Fibroblast of skin of scalp (primary cell): ENCODE measurements at places on chromosomes 2 and 18.
A peak's percentile ranks its signal among the peaks of the same experiment; 100 is the strongest.

- DNase-seq, result no peak
Observed at GRCh38 chr18:78919956-78920355, 59.7 kb upstream of the SALL3 start.

- DNase-seq, result no peak
Observed at GRCh38 chr2:50346629-50347357, 685.1 kb downstream of the NRXN1 start.

DNA sequence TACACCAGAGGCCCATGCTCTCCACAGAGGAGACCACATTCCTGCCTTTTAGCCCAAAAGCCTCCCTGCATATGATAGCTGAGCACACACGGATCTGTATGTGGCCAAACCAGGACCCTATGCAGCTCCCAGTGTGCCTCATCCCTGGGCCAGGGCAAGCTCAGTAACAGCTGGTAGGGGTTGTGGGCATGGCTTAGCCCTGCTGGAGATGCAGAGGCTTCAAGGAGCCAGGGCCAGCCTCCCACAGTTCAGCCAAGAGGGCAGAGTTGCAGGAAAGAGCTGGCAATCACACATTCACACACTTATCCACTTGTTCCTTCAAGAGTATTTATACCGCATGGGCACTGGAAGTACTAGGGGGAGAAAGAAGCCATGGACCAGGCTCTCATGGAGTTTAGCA is 1.6 kb upstream of the LIMS2 start:
- no peak for DNase-seq

DNA sequence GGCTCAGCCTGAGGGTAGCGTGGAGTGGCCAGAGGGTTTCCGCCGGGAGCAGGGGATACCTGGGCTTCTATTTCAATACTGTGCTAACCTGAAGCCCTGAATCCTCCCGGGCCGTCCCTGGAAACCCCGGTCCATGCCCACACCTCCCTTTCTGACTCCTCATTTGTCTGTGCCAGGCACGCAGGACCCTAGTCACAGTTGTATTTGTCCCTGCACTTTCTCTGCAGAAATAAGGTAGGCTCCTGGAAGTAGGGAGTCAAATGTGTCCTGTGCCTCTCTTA is 418.8 kb upstream of the HS6ST1 start:
- DNase-seq, result no peak

GRCh38 chr2:219461047-219461514 is 26.4 kb downstream of the SPEG start:
- DNase-seq, result peak; percentile 80

DNA sequence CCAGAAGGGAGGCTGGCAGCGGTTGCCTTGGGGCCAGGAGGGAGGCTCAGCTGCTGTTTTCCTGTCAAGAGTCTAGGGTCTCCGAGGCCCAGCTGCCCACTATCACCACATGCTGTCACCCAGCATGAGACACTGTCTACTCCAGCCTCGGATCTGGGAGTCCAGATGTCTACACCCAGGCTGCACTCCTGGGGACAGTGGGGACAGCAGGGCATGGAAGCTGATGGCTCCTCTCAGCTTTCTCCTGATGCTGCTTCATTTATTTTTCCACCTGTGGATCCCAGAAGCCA is 134.0 kb downstream of the PTGR3 start:
- DNase-seq, result no peak

DNA sequence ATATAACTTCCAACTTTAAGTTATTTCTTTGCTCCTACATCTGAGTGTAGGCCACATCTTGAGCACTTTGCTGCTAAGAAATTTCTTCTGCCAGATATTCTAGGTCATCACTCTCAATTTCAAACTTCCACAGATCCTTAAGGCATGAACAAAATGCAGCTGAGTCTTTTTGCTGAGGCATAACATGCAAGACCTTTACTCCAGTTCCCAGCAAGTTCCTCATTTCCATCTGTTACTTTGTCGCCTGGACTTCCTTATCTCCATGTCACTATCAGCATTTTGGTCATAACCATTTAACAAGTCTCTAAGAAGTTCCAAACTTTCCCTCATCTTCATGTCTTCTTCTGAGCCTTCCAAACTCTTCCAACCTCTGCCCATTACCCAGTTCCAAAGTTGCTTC is 1077.3 kb upstream of the TMEFF2 start:
- DNase-seq, result no peak

DNA sequence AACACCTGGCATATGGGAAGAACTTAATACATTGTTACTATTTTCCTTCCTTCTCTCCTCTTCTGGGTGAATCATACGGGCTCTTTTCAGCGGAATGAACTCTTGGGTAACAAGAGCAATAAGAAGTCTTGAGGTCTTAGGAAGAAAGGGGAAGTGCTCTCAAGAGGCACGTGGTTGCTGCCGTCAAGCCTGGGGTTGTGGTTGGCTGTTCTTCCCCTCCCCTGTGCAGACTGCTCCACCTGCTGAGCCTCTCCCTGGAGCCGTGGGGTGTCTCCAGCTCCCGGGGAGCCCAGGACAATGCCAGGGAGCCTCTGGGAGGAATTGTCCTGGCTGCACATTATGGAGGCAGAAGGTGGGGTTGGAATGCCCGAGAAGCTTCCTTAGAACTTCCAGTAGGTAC is 19.4 kb downstream of the TOGARAM2 start:
- no peak for DNase-seq

DNA sequence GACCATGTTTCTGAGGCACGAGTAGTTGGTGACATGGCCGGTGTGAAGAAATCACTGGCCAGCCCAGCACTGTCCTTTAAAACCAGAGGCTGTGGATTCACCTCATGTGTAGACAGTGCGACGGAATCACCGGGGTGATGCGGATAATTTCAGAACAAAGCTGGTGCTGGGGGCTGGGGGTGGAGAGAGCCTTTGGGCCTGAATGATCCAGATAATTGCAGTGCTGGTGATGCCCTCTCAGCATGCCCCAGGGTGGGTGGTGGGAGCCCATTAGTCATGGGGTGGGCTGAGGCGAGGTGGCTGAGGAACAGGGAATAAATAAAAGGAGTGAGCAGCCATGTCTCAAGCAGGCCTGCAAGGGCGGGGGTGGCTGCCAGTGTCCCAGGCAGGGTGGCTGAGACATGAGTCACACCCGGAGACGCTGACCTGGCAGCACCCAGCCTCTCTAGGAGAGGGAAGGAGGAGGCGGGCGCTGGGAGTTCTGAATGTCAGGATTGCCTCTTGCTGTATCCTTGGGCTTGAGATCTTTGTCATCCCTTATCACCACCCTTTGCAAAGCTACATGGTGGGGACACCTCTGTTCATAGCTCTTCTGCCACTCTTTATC is 151.1 kb upstream of the MSH6 start:
- DNase-seq, result peak; percentile 73

DNA sequence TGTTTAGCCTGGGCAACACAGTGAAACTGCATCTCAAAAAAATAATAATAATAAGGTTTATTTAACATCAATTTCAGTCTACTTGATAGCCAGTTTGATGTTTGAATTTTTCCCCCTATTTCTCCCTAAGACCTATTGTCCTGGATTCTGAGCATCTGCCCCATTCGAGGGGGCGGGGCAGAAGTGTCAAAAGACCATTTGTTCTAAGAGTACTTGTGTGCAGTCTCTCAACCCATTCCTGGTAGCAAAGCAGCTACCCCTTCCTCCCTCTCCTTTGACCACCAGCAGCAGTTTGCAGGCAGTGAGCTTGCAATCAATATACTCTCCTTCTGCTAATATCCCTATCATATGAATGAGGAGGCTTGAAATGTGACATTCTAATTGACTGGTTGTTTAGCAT is 71.9 kb downstream of the VWC2L start:
- DNase-seq, result no peak

GRCh38 chr2:239793086-239793485 is 232.1 kb downstream of the NDUFA10 start:
- no peak for DNase-seq

DNA sequence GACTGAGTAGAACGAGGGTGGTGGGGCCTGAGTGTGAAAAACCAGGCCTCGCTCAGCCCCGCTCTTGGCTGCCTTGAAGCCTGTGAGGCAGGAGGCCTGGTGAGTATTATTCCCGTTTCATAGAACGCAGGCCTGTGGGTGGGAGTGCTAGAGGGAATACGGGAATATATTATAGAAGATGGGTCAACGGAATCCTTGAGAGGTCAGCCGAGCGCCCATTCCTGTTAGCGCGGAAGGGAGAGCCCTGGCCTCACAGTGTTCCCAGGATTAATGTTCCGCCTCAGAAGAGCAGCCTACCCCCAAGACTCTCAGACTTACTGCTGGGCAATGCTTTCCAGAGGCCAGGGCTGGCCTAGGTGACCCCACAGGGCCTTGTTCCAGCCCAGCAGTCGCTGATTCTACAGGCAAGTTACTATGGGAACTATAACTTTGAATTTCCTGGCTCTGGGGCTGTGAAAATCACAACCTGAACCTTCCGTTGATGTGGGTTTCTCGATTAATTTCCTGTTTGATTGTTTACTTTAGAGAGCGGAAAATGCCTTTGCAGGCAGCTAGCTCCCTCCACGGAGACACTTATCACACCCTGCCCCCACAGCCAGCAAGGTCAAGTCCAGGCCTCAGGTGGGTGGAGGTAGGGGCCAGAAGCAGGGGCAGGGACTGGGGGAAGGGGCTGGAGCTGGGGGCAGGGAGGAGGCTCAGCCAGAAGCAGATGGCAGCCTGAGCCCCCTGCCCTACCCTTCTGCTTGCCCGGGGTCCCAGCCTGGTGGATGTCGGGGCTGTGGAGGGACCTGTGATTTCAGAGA is 108.3 kb downstream of the SMAD7 start:
- DNase-seq, result no peak

- peak; percentile 81 for DNase-seq
Observed at GRCh38 chr2:164000176-164000575, 264.4 kb upstream of the FIGN start.

DNA sequence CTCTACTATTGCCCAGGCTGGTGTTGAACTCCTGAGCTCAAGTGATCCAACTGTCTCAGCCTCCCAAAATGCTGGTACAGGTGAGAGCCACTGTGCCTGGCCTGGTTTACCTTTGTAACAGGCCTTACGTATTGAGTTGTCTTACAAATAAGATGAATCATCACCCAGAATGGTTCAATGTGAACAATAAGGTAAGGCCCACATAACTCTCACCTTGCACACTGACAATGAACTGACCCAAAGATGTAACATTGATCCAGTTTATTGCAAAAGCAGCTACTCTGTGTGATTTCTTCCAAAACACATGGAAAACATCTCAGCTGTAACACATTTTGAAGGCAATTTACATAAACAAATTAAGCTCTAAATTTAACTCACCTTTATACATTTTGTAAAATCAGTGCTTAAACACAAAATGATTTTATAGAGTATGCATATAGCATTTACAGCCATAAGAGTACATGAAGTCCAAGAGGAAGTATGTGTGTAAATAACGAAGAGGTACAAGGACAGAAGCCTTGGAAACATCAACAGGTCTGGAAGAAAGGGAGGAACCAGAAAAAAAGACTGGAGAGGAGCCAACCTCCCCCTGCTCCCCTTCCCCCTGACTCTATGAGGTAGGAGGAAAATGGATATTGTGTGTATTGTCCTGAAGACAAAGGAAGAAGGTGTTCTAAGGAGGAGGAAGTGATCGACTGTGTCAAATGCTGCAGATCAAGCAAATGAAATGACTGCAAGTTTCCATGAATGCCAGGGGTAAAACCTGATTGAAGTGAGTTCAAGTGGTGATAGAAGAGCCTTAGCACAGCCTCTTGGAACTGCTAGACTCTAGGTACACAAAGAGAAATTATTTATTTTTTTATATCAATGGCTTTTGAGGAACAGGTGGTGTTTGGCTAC is 5.6 kb upstream of the WDFY1 start:
- DNase-seq, result no peak

DNA sequence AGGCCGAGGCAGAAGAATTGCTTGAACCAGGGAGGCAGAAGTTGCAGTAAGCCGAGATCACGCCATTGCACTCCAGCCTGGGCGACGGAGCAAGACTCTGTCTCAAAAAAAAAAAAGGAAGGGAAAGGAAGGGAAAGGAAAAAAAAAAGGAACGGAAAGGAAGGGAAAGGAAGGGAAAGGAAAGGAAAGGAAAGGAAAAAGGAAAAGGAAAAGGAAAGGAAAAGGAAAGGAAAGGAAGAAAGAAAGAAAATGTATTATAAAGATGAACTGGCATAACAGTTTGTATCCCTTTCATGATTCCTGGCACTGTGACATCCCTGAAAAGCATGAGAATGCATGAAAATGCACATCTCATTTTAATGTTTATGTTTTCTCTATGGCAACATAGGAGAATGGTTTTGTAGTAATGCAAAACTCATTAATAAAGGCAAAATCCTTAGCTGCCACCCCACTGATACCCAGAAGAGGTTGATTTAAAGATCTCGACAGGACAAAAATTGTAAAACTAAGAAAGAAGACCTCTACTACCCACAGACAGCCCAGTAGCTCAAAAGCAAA is 11.5 kb upstream of the MREG start:
- DNase-seq, result no peak

GRCh38 chr2:32067549-32067948 is 4.2 kb downstream of the SPAST start:
- no peak for DNase-seq

- DNase-seq, result no peak
Observed at GRCh38 chr18:66167829-66168684, 417.2 kb downstream of the CDH7 start.

DNA sequence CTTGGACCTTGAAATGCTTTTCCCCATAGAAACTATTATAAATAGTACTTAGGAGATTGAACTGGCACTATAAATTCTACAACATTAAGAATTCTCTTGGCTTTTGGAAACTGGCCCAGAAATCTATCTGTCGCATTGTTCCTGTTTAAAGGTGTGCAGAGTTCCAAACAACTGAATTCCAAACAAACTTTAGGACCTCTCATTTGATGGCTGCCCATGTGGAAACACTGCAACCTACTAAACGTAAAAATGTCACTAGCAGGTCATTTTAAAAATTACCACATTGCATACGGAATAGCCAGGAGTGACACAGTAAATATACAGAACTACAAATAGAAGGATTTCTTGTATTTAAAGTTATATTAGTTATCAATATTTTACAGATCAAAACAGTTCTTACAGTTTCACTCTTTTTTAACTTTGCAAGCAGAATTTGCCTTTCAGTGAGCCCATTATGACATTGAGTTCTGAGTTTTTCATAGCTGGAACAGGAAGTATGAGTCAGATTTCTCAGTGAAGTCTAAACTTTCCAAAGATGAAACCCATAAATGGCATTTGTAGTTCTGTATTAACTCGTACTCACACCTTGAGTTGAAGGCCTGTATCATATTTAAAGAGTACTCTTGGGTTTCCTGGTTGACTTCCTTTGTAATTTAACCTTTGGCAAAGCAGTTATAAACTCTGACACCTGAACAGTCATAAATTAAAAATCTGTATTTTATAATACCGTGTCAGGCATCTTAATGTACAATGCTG is 142.3 kb upstream of the BOD1L2 start:
- DNase-seq, result peak; percentile 40

DNA sequence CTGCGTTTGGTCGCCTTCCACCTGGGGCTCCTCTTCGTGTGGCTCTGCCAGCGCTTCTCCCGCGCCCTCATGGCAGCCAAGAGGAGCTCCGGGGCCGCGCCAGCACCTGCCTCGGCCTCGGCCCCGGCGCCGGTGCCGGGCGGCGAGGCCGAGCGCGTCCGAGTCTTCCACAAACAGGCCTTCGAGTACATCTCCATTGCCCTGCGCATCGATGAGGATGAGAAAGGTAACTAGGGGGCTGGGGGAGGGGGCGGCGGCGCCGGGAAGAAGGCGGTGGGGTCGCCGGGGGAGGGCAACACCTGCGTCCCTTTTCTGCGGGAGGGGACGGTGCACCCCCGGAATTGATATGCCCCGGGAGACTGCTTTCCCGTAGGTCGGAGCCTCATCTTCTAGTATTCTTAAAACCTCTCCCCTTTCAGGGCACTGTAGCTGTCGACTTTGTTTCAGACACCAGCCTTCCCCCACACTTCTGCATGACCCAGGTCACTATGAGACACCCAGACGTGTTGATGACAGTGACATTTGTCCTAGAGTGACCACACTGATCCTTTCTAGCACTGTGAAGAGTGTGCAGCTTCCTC is 755 bp downstream of the SPAST start:
- no peak for DNase-seq
